ENCODE measurements at places on chromosomes 3 and 15.

DNA sequence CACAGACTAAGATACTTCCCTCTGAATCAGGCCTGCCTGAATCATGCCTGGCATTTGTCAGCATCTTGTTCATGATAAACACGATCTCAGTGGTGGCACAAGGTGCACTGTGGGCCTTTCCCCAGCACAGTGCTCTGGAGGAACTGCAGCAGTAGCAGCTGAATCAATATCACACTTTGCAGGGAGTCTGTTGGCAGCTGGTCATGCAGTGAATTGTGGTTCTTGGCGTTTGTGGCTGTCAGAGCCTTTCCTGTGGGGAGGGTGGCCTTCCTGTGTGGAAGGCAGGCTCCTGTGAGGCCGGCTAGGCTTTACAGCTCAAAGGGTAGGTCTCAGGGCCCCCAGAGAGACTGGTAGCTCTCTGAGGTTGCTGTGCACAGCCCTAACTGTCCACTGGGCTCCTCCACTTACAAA, 54.4 kb upstream of the TLE3 start:
- DNase-seq: no peak

- DNase-seq: no peak
Observed at GRCh38 chr15:23760024-23760423, 72.9 kb upstream of the NDN start.

DNA sequence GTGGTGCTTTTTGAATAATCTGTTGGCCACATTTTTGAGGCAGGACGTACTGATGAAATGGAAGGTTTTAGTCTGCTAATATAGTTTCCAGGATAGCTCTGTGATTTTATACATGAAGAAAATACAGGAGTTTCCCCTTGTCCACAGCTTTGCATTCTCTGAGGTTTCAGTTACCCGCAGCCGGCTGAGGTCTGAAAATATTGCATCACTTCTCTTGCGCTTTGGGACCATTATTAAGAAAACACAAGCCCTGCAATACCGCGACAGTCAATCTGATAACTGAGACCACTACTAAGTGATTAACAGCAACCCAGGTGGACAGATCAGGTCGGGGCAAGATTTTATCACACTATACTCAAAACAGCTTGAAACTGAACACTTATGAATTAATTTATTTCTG, 33.0 kb downstream of the BLM start:
- no peak for DNase-seq

DNA sequence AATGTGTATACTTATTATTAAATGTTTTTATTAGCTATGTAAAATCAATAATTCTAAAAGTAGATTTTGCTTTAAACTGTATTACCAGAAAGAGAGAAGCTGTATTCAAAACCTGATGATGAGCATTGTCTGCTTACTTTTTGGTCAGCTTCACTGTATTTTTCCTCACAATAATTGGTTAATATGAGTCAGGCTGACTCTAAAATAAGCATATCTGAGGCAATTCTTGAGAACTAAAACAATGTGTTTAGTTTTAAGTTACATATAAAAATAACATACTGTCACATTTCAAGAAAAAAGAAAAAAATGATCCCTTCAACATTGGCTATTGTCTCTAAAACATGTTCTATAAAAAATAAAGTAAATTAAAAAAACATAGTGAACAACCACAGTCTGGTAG, 66.1 kb downstream of the EPHA3 start:
- DNase-seq: no peak

DNA sequence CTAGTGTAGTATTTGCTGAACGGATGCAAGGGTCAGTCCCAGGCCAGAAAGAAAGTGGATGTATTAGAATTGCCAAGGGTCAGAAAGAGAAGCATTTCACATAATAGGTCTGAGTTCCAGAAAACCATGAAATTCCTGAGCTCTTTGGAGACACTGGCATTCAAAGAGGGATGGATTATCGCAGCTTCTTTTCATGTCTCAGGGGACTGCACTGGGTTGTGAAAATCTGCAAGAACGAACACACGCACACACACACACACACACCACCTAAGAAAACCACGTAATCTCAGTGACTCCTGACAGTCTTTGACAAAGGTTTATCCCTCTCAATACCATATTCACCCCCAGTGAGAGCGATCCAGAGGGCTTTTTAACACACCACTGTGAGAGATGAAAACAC, 57.9 kb downstream of the TIPARP start:
- DNase-seq: no peak

DNA sequence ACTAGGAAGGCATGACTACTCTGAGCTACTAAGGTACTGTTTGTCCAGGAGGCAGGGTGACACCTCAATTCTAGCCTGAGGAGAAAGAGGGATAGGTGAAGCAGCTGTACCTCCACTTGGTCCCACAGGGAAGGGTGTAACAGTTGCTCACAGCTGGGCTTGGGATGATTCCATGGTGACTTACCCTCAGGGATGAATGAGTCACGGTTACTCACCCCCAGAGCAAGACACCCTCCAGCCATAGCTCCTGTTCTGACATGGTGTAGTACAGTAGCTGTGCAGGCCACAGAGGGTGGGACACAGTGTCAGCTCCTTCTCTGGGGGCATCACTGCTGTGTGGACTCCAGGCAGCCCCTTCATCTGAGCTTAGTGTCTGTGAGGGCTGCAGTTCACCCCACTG, 868.6 kb upstream of the SEMA6D start:
- no peak for DNase-seq
